EL (cell line): ENCODE measurements at places on chromosomes 4 and X.
A peak's percentile ranks its signal among the peaks of the same experiment; 100 is the strongest.

- no peak for DNase-seq
Measured at GRCh38 chr4:74174941-74175340, 17.0 kb downstream of the MTHFD2L start.

- DNase-seq, result peak; percentile 78
Measured at GRCh38 chr4:10045481-10045880, 24.2 kb upstream of the SLC2A9 start.

DNA sequence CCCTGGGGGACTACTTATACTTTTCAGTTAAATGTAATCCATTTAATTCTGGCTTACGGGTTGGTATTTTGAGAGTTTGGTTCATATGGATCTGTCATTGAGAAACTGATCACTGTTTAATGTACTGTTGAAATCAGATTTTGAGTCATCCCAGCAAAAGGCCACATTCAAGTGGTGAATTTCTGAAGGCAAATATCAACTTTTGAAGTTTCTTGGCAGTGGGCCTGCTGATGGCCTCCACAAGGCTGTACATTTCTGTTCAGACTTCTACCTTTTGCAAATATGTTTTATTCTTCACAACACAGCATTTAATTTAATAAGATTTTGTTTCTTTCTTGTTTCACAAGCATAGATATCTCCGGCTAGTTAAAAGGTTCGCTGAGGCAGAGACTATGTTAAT lies 138.7 kb downstream of the PDGFC start:
- no peak for DNase-seq

GRCh38 chr4:177332119-177332518 lies 22.4 kb downstream of the NEIL3 start:
- no peak for DNase-seq

GRCh38 chrX:127908384-127908783 lies 143.8 kb downstream of the ACTRT1 start:
- DNase-seq, result no peak
